Fibroblast of mammary gland (primary cell): ENCODE measurements at places on chromosomes 6 and 20.
A peak's percentile ranks its signal among the peaks of the same experiment; 100 is the strongest.

DNA sequence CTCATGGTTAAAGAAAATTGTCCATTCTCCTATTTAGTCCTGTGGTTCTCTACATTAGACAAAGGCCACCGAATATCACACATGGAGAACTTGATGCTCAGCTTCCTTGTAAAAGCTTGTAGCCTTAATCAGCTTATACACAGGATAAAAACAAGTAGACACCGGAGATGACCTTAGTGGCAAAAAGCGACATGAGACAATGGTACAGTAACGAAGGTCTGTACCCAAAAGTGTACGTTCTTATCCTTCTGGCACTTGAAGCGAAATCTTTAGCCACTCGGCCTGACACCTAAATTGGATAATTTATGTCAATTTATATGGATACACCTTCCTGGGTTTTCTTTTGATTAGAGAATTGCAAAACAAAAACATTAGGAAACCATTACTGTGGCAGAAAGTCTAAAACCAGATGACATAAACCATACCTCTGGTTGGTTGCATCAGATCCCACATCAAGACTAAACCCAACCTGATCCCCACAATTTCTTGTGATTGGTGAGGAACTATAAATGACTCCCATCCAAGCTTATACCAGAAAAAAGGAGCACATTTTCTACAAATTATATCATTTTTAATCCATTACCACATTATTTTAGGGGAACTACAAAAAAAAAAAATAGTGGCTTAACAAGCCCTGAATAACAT, 6.1 kb downstream of the RBM39 start:
- DNase-seq: peak; percentile 47

DNA sequence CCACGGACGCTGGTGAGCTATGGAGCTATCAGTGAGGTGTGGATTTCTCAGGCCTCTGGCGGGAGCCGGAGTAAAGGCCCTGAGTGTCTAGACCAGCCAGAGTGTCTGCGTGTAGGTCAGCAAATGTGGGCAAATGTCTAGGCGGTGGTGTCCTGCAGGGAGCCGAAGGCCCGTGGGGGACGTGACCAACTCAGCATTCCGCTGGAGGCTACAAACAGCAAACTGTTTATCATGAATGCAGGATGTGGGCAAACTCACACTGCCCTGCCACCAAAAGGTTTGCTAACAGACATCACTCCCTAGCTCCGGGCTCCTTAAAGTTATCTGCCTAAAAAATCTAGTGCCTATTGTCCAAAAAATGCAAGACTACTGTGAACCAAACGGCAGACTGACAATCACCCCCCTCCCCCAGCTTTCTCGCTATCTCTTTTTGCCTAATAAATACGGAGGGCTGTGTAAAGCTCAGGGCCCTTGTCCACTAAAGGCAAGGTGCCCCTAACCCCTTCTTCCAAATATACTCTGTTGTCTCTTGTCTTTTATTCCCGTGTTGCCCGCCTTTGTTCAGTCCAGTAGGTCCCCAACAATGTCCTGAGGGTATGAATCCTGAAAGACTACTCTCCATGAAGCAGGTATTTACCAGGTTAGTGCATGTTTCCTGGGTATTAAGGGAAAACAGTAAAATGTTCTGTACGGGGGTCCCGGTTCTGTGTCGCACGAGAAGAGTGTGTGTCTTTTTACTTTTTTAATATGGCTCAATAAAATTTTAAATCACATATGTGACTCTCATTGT, 29.0 kb upstream of the AFDN start:
- DNase-seq: no peak

DNA sequence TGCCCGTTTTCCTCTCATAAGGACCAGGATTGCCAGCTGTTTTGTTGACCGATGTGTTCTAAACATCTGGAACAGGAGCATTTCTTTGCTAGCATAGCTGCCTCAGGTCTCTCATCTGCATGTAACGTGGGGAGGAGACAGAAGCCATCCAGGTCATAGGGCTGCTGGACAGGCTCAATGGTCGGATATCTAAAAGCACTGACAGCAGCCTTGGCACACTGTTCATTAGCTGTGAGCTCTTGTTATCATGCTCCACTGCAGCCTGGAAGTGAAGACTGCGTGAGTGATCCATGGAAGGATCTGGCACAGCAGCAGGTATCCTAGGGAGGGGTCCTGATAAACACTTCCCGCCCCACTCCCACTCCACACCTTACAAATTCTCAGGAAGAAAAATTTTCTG, 175.3 kb downstream of the LRFN2 start:
- no peak for DNase-seq

GRCh38 chr6:87700397-87701343, 1.4 kb downstream of the AKIRIN2 start:
- DNase-seq: peak; percentile 86

- DNase-seq: peak; percentile 84
Observed at GRCh38 chr6:170049641-170050561, 241.0 kb downstream of the DLL1 start.

DNA sequence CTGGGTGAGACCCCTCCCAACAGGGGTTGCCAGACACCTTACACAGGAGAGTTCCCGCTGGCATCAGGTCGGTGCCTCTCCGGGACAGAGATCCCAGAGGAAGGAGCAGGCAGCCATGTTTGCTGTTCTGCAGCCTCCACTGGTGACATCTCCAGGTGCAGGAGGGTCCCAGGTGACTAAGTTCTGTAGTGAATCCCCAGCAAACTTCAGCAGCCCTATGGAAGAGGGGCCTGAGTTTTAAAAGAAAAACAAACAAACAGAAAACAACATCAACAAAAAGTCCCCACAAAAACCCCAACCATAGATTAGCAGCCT, 515.1 kb downstream of the FRK start:
- no peak for DNase-seq
